ENCODE measurements at places on chromosomes 5 and 9.

DNA sequence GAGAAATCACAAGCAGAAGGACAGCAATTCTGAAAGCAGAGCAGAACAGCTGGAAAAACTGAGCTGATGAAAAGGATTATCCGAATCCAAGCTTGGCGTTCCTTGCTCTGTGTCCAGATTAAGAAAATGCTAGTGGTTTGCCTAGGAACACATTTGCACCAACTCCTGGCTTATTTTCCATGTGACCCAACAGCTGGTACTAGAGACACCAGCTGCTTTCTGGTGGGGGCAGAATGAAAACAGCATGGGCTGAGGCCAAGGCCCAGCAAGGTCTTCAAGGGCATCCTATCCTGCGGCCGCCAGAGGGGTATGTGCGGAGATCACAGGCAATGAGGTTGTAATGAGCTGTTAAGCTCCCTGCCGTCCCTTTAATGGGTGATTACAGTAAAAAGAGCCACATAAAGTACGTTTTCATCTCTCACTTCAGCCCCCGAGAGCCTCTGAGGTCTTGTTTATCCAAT is 131.5 kb downstream of the DOCK8 start:
- DNase-seq = no peak

DNA sequence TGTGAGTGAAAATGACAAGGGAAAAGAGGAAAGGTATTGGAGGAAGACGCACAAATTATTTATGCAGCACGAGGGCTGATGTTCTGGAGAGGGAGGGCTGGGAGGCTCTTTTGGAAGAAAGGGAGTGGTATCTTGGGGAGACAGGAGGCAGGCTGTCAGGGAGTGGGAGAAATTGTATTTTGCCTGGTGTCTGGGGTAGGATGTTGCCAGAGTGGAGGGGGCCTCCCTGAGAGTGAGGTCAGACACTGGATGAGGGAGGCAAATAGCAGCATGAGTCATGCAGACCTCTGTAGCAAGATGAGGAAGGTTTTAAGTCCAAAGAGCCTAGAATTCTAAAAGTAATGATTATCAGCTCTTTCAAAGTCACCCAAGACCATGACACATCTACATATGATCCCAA is 158.0 kb downstream of the DMRT2 start:
- DNase-seq = no peak

- no peak for DNase-seq
These were observed 57.4 kb downstream of the IRF1 start for GRCh38 chr5:132433141-132433540.

- no peak for DNase-seq
These were observed 104.2 kb downstream of the MEF2C start for GRCh38 chr5:88778736-88779135.

DNA sequence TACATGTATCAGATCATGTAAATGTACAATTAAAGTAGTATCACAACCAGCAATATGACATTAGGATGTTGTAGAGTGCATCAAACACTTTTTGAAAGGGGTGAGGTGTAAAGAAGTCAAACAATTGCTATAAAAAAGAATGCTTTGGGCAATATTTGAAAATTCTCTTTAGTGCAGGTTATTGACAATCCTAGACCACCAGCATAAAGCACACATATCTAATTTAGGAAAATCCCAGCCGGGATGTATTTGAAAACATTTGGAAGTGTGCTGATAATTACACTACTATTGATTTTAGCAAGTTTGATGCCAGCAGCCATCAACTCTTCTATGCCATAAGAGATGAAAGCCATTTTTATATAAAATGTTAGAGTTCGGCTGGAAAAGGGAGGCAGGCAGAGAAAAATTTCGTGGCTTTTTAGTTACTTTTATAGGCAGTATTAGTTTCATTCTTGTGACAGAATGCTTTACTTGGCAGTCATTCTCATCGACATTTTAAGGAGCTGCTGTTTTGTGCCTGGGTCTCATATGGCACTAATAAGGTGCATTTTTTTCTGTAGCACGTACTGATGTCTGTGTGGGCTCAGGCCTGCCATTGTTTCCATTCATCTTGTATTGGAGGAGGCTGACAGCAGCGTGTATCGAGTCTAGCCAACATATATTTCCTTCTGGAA is 285.7 kb downstream of the AOPEP start:
- DNase-seq = no peak

- DNase-seq = no peak
These were observed 203.2 kb downstream of the DMRT2 start for GRCh38 chr9:1253064-1253979.

- no peak for DNase-seq
These were observed 200.3 kb downstream of the SNX18 start for GRCh38 chr5:54717870-54718269.

DNA sequence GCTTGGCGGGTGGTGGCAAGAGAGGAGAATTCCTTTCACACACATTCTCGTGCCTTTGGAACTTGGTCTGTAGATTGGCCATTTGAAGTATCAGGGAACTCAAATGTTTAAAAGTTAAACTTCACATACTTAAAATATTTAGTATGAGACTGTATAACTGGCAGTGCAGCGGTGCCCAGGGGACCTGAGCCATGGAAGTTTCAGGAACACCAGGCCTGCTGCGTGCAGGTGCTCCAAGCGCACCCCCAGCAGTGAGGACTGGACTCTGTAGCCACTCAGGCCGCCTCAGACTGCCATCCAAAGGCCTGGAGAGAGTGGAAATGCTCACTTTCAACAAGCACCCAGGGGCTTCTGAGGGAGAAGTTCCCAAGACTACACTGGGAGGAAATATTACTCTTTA is 273.5 kb upstream of the IRX2 start:
- no peak for DNase-seq

DNA sequence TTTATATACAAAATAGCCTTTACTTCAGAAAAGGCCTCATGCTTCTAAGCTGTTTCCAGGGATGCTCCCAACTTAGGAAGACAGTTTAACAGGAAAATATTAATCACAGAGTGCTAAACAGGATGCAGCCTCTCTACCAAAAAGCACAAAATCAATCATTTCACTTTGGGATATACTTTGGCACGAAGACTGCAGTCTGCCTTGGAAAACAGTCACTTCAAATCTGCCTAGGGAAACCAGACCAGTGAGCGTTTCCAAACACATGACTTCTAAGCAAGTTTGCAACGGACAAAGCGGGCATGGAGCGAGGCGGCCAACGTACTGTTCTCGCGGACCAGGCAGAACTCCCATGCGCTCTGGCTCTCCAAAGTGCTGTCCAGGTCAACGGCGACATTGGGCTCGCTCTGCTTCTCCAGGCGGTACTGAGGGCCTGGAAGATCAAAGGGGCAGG is 201.0 kb downstream of the MAPKAP1 start:
- DNase-seq = no peak

DNA sequence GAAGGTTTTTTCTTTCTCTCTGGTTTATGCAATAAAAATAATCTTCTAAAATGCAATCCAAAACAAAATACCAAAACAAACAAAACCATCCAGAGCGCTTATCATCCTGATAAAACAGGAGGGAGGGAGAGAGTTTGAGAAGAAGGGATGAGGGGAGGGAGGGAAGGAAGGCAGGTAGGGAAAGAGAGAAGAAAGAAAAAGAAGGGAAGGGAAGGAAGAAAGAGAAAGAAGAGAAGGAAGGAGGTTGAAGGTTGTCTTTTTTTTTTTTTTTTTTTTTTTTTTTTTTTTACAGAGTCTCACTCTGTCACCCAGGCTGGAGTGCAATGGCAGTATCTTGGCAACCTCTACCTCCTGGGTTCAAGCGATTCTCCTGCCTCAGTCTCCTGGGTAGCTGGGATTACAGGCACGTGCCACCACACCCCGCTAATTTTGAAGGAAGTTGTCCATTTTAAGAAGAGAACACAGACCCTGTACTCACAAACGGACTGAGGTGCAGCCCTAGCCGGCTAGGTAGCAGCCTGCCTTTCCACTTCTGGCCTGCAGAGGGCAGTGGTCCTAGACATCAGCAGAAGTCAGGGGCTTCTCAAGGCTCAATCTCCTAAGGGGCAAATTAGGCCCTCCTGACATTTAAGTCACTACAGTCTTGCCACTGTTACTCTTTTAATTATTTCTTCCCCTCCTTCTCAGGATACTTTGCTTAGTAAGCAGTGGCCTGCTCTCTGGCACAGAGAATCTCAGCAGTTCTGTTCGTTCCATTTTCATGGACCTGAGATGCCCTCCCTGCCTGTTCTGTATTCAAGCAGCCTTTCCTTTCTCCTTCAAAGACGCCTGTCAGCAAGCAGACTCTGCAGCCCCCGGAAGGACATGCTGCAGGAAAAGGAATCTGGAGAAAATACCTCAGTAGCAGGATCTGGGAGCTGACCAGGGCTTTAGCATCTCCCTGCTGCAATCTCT is 76.4 kb downstream of the EPB41L4B start:
- DNase-seq = no peak

DNA sequence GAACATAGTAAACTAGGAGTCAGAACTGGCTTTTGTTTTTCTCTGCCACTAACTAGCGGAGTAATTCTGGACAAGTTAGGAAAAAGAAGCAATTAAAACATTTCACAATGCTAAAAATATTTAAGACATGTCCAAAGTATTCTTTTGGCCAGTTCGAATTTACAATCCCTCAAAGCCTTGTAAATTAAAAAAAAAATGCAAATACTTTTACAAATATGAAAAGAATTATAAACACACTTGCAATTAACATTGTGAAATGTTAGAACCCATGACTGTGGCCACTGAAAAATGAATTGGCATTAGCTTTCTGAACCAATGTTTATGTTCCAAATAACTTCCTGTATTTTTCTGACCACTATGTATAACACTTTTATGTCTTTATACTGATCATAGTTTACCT is 2.2 kb downstream of the RAD1 start:
- no peak for DNase-seq

DNA sequence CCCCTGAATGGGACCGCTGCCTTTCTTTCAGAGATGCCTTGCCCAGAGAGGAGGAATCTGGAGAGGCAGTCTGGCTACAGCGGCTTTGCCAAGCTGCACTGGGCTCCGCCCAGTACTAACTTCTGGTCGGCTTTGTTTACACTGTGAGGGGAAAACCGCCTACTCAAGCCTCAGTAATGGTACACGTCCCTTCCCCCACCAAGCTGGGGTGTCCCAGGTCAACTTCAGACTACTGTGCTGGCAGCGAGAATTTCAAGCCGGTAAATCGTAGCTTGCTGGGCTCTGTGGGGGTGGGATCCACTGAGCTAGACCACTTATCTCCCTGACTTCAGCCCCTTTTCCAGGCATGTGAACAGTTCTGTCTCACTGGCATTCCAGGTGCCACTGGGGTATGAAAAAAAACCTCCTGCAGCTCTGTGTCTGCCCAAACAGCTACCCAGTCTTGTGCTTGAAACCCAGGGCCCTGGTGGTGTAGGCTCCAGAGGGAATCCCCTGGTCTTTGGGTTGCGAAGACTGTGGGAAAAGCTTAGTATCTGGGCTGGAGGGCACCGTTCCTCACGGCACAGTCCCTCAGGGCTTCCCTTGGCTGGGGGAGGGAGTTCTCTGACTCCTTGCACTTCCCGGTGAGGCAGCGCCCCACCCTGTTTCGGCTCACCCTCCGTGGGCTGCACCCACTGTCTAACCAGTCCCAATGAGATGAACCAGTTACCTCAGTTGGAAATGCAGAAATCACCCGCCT is 171.2 kb downstream of the CWC27 start:
- DNase-seq = no peak

DNA sequence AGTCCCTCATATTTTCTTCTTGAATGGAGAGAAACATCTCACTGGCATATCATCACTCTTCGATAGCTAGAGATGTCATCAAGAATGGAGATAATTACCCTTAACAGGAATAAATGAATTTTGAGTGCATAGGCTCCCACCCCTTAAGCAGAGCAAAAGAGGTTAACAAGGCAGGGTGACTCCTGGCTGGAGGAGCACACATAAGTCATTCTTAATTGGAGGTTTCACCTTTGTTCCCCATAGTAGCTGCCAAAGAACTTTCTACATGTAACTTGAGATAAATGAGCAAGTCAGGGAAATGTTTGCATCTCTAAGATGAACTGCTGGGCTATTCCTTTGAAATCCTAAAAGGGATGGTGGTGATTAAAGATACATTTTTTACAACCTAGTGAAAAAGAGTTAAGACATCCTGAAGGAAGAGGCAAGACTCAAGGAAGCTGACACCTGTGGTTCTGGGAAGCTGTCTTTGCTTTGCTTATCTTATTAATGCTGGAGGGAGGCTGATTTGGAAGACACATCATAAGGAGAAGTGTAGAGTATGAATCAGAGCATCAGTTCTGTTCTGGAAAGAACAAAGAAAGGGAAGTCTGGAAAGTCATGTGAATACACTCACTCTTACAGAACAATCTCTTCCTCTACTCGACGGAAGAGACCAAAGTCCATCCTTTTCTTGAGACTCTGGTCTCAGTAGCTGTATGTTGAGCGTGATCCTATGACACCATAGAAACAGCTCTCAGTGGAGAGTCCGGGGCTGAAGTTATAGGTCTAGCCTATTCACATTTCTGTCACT is 326.3 kb downstream of the OSTF1 start:
- no peak for DNase-seq

- no peak for DNase-seq
These were observed 121.3 kb upstream of the KLF9 start for GRCh38 chr9:70535546-70536323.

GRCh38 chr9:104091116-104091515 is 3.0 kb upstream of the SMC2 start:
- no peak for DNase-seq

All from activated CD8-positive, alpha-beta memory T cell treated with anti-CD3 and anti-CD28 coated beads for 1 hour (primary cell).